ENCODE measurements at places on chromosomes 12 and 14. TPM values are rescaled to one million over a fixed set of nuclear protein-coding genes. Genes with fewer than 3 reads are reported as not detected.

Gene TPPP2
- not detected for total RNA-seq

DNA sequence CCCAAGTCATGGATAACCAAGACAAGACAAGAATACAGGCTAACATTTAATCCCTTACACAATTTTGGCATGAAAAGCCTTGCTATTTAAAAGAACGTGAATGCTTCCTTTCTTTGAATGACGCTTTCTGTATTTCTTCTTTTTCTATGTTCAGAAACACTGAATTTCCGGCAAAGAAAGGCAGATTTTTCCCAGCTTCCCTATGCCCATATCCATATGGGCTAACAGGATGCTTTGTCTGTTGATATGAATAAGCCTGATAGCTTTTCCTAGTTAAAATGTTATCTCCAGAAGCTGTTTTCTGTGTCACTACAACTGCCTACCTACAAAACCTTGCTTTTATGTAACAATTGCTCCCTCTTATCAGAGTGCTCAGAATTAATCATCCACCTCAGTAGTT, 38.3 kb upstream of the CACNA2D4 start:
- DNase-seq = no peak
- no peaks in the 10 kb centered on the region for H3K27me3 ChIP-seq
- no peak overlapping the region for H3K27ac ChIP-seq
- no peaks in the 10 kb centered on the region for H3K4me1 ChIP-seq

DNA sequence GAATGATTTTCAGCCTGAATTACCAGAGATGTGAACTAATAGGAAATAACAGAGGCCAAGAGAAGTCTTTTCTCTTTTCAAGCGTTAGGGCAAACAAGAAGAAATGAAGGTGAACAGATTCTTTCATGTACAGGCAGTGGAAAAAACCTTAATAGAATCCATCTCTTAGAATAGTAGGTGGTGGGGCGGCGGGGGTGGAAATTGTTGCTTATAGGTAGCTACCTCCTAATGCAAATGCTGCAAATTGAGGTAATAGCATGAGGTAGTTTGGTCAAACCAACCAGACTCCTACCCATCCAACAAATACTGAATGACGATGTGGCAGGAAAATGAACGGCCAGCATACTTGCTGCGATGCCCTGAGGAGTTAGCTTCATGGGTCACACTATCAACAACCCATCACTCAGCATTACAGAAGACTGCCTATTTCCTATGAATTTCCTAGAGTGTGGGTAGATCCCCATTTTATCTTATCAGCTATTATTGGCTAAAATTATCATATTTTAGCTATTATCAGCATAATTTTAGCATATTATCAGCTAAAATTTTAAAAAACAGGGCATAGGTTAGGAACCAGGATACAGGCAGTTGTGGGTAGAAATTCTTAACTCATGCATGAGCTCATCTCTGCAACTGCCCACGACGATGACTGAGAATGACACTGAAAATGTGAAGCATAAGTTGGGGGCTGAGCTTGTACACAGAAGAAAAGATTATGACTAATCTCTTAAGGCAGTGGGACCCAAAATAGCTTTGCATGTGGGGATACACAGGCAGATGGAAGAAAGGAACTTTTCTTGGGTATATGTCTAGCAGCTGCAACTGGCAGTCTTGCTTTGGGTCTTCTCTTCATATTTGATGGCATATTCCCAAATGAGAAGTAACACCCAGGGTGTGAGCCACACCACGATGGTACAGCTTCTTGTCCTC, 68.7 kb downstream of the NIN start:
- peak overlapping the region; percentile 61 for H3K27ac ChIP-seq
- H3K4me1 ChIP-seq = no peaks in the 10 kb centered on the region
- no peak overlapping the region for H3K4me3 ChIP-seq
- no peaks in the 10 kb centered on the region for H3K36me3 ChIP-seq
- DNase-seq = no peak

GRCh38 chr12:111687255-111687654, 1.4 kb downstream of the ACAD10 start:
- H3K36me3 ChIP-seq = no peaks in the 10 kb centered on the region
- no peaks in the 10 kb centered on the region for H3K27me3 ChIP-seq
- no peak overlapping the region for H3K27ac ChIP-seq
- no peaks in the 10 kb centered on the region for H3K4me1 ChIP-seq
